T47D (cell line): ENCODE measurements at places on chromosomes 16 and 17.

GRCh38 chr16:56300242-56300623, 108.9 kb downstream of the GNAO1 start:
- no peak for DNase-seq

- no peak for DNase-seq
These were observed 57.8 kb upstream of the MMP2 start for GRCh38 chr16:55421226-55421625.

DNA sequence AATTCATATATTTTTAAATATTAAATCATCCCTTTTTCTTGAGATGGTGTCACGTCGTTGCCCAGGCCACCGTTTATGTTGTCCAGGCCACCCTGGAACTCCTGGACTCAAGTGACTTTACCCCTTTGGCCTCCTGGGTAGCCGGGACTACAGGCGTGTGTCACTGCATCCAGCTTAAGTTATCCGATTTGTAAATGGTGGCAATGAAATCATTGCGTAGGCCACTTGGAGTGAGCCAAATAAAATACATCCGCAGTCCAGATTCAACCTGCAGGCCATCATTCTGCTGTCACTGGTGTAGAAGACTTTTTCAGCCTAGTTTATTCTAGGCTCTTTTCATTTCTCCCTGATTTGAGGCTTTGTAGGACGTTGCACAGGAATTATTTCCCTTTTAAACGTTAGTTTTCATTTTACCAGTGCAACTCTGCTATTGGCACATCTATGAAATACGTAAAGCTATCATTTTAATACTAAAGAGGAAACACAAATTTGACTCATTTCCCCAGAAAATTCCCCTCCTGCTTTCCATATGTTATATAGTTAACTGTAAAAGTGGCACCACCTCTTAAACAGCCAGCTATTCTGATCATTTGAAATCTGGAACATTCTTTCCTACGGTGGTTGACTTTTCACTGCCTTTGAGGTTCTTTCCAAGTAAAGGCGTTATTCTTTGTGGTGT, 449.8 kb downstream of the MAF start:
- no peak for DNase-seq

DNA sequence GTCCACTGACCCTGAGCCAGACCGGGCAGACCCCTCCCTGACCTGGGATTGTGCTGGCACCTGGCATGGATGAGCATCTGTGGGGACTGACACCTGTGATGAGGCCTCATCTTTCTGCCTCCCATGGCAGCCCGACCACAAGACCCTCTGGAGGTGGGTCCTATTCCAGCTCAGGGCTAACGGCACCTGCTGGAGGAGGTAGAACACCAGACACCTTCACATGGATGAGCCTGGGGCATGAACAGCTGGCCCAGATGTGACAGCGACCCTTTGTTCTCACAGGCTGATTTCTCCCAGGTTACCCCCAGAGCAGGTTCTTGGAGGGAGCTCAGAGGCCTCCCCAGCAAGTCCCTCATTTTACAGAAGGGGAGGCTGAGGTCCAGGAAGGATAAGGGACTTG, 46.4 kb upstream of the PIK3R6 start:
- DNase-seq = no peak

DNA sequence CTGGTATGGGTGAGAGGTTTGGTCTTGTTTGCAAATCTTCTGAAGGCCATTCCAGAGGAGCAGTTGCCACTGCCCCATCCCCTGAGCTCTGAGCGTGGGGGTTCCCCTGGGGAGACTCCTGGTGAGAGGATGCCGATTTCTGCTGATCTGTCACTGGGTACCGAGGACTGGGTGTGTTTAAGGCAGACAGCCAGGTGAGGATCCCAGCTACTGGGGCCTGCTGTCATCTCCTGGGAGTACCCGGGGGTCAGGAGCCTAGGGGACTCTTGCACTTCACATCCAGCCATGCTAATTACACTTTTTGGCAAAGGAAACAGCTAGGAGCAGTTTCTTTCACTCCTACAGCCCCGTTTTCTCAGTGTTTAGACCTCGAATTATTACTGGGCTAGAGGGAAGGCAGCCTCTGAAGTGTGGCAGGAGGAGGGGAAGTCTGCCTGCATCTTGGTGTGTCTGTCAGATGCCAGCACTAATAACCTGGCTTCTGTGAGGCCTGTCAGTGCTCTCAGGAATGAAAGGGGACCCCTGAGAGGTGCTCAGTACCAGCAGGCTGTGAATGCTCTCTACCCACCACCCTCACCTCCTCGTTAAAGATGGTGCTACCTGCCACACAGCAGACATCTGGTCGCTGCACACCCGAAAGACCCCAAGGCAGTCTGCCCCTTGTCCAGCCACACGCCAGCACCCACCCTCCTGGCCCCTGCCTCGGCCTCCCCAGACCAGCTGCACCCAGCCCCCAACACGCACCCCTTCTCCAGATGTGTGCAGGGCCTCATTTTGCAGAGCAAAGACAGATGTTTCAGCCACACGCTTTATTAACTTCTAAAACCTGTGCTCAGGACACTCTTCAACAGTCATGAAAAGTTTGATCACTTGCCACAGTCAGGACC, 43.2 kb downstream of the SNX20 start:
- DNase-seq = no peak

DNA sequence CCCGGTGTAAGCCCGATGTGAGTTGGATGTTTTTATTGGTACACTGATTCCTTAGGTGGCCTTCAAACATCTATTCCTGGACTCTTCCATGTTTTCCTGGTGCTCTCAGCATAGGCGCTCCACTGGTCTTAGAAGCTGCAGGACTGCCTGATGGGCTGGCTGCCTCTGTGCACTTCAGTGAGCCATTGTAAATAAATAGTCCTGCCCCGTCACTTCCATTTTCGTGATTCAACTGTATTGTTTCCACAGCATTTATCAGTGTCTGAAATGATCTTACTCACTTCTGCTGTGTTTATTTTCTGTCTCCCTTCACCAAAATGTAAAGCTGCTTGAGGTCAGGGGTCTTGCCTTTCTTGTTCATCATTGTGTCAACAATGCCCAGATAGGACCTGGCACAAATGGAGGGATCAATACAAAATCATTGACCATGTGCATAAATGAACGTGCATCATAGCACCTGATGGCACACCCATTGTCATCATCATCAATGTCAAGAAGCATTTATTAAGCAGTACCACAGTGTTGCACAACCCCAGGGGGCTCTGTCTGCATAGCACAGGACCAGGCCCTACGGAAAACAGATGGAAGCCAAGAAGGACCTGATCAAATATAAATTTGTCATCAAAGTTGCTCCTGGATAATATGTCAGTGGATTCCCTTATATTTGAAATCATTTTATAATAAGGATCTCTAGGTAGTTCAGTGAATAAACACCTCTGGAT, 66.6 kb upstream of the CPHXL start:
- no peak for DNase-seq

DNA sequence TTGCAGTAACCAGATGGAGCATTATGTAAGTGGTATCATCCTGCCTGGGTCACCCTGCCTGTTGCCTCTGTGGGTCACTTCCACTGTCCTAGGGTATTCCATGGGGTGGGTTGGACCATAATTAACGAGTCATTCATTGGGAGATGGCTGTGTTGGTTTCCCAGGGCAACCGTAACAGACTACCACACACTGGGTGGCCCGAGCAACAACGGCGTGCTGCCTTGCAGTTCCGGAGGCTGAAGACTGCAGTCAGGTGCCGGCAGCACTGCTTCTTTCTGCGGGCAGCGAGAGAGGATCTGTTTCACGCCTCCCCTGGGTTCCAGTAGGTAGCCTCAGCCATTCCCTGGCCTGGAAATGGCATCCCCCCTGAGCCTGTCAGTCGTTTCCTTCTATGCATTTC, 28.9 kb upstream of the CMIP start:
- no peak for DNase-seq
